ENCODE measurements at places on chromosomes 4 and X.

- no peaks in the 10 kb centered on the region for H3K4me1 ChIP-seq
- H3K36me3 ChIP-seq, result peaks cover 20% of the 10 kb centered on the region
- H3K27ac ChIP-seq, result no peak overlapping the region
- H3K27me3 ChIP-seq, result no peaks in the 10 kb centered on the region
- no peak for DNase-seq
Measured at GRCh38 chr4:94575652-94576051, 123.9 kb downstream of the PDLIM5 start.

DNA sequence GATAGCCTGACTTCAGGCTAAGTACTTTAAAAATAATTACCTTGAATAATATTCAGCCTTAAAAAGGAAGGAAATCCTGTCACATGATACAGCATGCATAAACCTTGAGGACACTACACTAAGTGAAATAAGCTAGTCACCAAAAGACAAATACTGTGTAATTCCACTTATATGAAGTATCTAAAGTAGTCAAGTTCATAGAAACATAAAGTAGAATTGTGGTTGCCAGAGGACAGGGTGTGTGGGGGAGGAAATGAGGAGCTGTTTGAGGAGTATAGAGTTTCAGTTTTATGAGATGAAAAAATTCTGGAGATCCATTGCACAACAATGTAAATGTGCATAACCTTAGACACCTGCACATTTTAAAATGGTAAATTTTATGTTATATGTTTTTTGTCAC is 5.6 kb upstream of the STPG2 start:
- DNase-seq, result no peak
- H3K27ac ChIP-seq, result no peak overlapping the region
- no peaks in the 10 kb centered on the region for H3K36me3 ChIP-seq
- no peaks in the 10 kb centered on the region for H3K27me3 ChIP-seq
- H3K4me3 ChIP-seq, result no peak overlapping the region

- H3K36me3 ChIP-seq, result no peaks in the 10 kb centered on the region
- H3K4me1 ChIP-seq, result no peaks in the 10 kb centered on the region
- H3K27ac ChIP-seq, result no peak overlapping the region
- DNase-seq, result no peak
- H3K27me3 ChIP-seq, result no peaks in the 10 kb centered on the region
- no peak overlapping the region for H3K4me3 ChIP-seq
Measured at GRCh38 chrX:5528057-5528456, 700.6 kb downstream of the NLGN4X start.

DNA sequence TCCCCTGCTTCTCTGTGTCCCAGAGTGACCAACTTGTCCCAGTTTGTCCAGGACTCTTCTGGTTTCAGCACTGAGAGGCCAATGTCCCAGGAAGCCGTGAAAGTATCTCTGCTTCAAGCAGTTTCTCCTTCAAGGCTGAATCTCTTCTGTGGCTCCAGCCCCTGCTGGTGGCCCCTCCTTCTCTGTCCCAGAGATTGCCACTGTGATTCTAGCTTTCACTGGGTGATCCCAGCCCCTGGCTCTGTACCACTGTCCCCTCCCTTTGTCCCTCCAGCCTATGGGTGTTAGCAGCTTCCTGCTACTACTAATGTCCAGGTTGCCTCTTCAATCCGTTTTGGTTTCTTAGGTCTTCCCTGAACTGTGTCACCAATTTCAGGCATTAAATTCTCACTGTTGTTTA is 70.5 kb downstream of the SOX3 start:
- no peak for DNase-seq
- H3K27ac ChIP-seq, result no peak overlapping the region
- H3K27me3 ChIP-seq, result no peaks in the 10 kb centered on the region

DNA sequence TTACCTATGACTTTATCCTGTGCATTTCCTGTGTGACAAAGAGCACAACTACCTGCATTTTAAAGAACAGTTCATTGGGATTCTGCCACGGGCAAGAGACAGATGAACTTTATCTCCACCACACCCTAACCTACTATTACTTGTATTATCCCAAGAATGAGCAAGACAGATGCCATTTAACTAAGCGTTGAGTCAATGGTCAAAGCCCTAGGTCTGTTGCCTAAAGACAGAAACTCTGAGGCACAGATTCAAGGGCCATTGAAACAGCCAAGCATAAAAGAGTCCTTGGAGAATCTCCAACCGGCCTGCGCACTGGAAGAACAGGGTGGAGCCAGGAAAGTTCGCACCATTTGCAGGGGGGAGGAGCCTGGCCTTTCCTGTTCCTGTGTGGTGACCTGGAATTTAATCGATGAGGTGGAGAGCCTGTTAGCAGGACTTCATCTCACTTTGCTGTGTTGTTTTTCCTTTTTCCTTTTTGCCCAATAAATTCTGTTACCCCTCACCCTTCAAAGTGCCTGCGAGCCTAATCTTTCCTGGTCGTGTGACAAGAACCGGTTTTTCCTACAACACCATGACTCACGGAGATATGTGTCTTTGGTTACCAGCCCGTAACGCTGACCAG is 146.4 kb upstream of the DIAPH2 start:
- no peaks in the 10 kb centered on the region for H3K4me1 ChIP-seq
- no peaks in the 10 kb centered on the region for H3K36me3 ChIP-seq
- DNase-seq, result no peak
- no peak overlapping the region for H3K4me3 ChIP-seq
- no peak overlapping the region for H3K27ac ChIP-seq

- H3K4me1 ChIP-seq, result no peaks in the 10 kb centered on the region
- no peaks in the 10 kb centered on the region for H3K36me3 ChIP-seq
- no peak overlapping the region for H3K27ac ChIP-seq
- no peaks in the 10 kb centered on the region for H3K27me3 ChIP-seq
Measured at GRCh38 chrX:146243041-146243440, 425.4 kb downstream of the SLITRK2 start.

DNA sequence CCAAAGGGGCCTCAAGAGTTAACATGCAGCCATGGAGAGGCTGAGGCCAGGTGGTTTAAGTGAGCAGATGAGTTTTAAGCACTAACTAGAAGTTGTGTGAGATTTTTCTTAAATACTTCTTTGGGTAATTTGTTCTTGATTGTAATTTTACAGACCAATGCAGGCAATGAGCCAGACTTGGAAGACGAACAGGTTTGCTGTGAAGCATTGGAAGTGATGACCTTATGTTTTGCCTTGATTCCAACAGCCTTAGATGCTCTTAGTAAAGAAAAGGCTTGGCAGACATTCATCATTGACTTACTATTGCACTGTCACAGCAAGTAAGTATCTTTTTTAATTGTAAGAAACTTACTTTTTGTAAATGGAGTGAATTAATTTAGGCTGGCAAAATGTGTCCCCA is 103.9 kb downstream of the USP9X start:
- DNase-seq, result no peak
- H3K27me3 ChIP-seq, result no peaks in the 10 kb centered on the region
- no peaks in the 10 kb centered on the region for H3K4me1 ChIP-seq
- no peak overlapping the region for H3K4me3 ChIP-seq

- H3K4me1 ChIP-seq, result peaks cover 25% of the 10 kb centered on the region
- DNase-seq, result no peak
- H3K27me3 ChIP-seq, result no peaks in the 10 kb centered on the region
- H3K36me3 ChIP-seq, result no peaks in the 10 kb centered on the region
Measured at GRCh38 chrX:30875957-30876356, 13.1 kb downstream of the TAB3 start.

- no peak for DNase-seq
- no peaks in the 10 kb centered on the region for H3K27me3 ChIP-seq
- H3K27ac ChIP-seq, result no peak overlapping the region
- H3K36me3 ChIP-seq, result no peaks in the 10 kb centered on the region
Measured at GRCh38 chr4:10160281-10160856, 43.8 kb upstream of the WDR1 start.
